ENCODE measurements at places on chromosomes 1 and 21.

DNA sequence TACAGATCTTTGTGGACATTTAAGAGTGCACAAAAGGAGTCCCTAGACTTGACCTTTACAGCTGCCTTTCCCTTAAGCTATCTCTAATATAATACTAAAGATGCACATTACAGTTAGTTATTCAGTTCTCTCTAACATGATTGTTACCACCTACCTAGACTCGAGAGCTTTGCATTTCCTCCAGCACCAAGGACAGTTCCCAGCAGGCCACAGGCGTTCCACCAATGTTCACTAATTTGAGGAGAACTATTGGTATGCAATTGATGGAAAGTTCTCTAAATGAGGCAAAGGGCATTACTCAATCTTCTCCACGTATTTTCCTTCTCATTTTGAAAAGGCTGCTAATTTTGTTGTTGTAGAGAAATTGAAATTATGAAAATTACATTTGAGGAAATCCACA is 5.4 kb upstream of the NTNG1 start:
- DNase-seq: no peak

GRCh38 chr1:58592522-58593134 is 15.6 kb upstream of the TACSTD2 start:
- no peak for DNase-seq

GRCh38 chr21:42771503-42771805 is 107.9 kb downstream of the WDR4 start:
- DNase-seq: no peak

GRCh38 chr21:34510148-34511142 is 1.6 kb downstream of the KCNE1 start:
- DNase-seq: no peak

DNA sequence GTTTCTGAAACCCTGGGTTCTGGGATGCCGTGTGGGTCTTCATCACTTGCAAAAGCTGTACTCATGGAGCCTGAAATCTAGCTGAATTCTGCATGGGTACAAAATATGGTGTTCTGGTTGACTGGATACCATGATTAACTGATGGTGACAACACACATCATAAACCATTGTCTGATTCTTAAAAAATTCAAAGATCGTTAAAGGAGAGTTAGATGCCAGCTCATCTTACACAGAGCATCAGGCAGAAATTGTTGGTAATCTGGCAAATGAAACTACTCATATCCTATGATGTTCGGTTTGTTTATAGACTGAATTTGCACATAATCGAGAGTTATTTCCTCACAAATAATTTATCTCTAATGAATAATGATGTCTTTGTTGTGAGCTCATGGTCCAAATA is 218.1 kb upstream of the PKN2 start:
- no peak for DNase-seq

- DNase-seq: no peak
These were observed 715.3 kb upstream of the CXADR start for GRCh38 chr21:16797540-16797939.

- DNase-seq: no peak
These were observed 17.7 kb upstream of the FRRS1 start for GRCh38 chr1:99784143-99784542.

DNA sequence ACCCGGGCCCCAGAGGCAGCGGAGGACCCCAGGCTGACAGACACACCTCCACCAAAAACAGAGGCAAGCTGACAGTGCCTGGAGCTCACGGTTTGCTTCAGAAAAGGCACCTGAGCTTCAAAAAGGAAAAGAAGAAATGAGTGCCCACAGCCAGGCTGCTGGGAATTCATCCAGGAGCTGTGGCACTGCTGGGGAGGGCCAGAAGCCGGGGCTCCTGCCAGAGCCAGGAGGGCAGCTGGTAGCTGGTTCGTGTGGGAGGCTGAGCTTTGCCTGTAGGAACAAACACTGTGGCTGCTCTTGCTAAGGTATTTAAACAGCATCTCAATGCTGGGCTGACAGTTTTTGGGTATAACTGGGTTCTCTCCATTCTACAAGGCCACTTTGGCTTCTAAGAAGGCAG is 19.5 kb downstream of the KCNJ6 start:
- DNase-seq: no peak
